ENCODE measurements at places on chromosomes 6 and 20. TPM values are rescaled to one million over a fixed set of nuclear protein-coding genes. Genes with fewer than 3 reads are reported as not detected.

- peak; percentile 40 for DNase-seq
Measured at GRCh38 chr6:4466769-4467480, 309.3 kb upstream of the CDYL start.

DNA sequence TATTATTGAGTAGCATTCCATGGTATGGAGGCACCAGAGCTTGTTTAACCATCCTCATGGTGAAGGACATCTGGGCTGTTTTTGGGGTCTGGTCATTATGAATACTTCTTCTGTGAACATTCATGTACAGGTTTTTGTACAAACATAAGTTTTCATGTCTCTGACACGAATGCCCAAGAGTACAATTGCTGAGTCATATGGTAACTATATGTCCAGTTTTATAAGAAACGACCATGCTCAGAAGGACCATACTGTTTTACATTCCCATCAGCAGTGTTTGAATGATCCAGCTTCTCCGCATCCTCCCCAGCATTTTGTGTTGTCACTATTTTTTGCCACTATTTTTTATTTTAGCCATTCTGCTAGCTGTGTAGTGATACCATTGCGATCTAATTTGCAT is 188.6 kb downstream of the KHDC1L start:
- no peak for DNase-seq

DNA sequence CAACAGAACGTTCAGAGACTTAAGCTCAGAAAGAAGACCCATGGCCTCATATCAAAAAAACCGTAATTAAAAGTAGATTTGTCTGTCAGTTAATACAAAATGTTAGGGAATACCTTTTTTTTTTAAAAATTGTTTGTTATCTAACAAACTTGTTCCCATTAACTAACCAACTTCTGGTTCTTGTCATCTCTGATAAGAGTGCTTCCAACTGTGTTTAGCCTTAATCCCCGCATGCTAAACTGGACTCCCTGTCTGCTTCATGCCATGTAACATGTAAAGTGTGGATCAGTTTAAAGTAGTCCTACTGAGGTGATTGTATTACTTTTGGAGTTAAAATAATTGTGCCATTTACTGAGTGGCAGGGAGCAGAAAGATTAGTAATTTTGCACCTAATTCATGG is 6.3 kb downstream of the JARID2 start:
- no peak for DNase-seq

- DNase-seq: no peak
Measured at GRCh38 chr6:7532821-7533220, 8.7 kb upstream of the DSP start.

- peak; percentile 42 for DNase-seq
Measured at GRCh38 chr20:39800111-39800510, 838.0 kb downstream of the DHX35 start.

GRCh38 chr6:165684333-165684732 is 21.3 kb upstream of the PDE10A start:
- no peak for DNase-seq

GRCh38 chr6:145963216-145964068 is 716 bp downstream of the SHPRH start:
- peak; percentile 55 for DNase-seq

DNA sequence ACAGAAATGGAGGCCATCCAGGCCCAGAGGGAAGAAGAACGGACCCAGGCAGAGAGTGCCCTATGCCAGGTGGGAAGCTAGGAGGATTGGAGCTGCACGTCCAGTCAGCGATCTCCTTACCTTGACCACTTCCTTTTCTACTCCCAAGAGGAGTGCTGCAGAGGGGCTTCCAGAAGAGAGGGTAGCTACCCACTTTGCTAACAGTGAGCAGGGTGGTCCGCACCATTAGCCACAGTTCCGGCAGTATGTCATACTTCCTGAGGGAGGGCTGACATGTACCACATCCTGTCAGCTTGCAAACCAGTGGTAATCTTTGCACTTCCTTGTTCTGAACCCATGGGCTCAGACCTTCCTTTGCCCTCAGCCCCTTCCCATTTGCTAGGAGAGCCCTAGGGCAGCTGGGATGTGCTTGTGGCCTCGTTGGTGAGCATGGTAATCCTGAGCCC is 35.4 kb downstream of the CEP250 start:
- no peak for DNase-seq

- DNase-seq: no peak
Measured at GRCh38 chr20:8662433-8662954, 406.4 kb upstream of the PLCB4 start.

DNA sequence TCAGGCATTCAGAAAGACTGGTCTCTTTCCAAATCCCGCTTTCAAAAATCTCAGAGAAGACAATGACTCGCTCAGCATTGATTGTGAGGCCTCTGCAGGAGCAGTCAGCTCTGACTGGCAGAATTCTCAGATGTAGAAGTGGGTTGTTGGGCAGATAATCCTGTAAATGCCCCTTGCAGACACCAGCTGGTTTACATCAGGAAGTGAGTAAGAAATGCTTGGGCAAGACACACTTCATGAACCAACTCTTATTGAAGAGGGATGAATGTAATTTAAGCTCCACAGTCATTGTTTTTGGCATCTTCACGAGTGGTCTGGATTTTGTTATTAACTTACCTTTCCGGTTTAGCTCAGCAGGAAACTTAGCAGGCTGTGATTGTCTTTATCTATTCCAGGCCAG is 166.6 kb downstream of the PLCB4 start:
- DNase-seq: peak; percentile 55

DNA sequence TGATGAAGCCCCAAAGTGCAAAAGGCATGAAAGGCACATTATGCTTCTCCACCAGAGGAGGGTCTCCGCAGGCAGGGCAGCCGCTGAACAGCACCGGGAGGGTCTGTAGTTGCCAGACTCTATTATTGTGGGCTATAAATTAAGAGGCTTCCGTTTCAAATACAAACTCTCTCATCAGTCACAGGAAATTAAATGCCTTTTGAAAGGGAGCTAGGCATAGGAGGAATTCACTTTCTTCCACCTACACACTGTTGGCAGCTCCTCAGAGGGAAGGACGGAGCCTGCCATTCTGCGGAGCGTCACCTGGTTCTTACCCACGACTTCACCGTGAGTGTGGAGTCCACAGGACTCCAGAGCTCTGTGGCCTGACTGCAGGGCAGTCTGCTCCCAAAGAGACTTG is 140.8 kb upstream of the AGPAT4 start:
- DNase-seq: peak; percentile 26

- peak; percentile 66 for DNase-seq
Measured at GRCh38 chr6:141321493-141322347, 811.0 kb upstream of the GJE1 start.

GRCh38 chr6:32154514-32155161 is 697 bp downstream of the PPT2 start:
- DNase-seq: peak; percentile 74

DNA sequence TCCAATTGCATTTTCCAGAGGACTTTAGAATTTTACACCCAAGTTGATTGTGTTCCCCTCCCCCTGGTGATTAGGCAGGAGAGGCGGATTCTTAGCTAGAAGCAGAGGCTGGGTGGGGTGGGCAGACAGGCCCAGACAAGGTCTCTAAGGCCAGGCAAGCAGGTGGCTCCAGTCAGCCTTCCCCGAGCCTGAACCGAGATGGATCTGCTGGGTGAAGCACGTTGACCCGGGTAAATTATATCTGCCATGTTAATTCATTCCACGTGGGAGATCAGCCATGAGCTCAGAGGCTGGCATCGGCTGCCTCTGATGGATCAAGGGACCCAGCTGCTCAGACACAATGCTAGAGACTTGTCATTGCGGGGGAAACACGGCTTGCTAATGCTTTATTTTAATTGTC is 159.5 kb upstream of the MAFB start:
- no peak for DNase-seq

- no peak for DNase-seq
Measured at GRCh38 chr20:30500829-30501440, 756.5 kb upstream of the DEFB115 start.

- peak; percentile 72 for DNase-seq
Measured at GRCh38 chr6:111789598-111789997, 83.7 kb downstream of the FYN start.

DNA sequence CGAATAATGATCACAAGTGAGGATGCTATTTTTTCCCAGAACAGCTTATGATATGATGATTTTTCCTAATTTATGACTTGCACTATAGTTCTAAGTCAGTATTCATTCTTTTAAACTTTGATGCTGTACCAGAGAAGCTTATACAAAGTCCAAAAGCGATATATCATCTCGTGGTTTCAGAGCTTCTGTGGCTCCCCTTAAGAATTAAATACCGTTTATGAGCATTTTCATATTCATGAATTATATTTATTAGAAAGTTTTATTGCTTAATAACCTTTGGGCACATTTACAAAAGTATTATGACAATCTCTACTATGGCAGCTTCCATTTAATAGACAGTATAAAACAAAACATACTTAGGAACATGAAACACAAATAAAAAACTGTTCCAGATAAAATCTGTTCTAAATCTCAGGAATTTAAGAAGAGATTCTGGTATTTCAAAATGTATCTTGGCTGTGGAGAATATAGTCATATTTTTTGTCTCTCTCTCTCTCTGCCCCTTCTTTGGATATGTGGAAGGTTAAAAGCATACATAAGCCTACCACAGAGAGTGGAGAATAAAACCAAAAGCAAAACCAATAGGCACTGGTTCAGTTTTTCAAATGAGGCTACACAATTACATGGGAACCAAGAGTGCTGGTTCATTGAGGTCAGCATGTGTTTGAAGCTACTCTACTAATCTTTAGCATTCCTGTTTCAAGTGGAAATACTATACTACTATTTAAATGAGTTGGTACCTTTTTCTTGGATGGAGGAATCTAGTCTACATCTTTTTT is 884.5 kb upstream of the GJE1 start:
- DNase-seq: no peak

GRCh38 chr6:68634726-68635411 is at the start of gene ADGRB3:
TSS of gene ADGRB3 (plus strand) at chr6:68635282. CDS start at chr6:68638676, 3,394 bp downstream.
- peak; percentile 83 for DNase-seq

DNA sequence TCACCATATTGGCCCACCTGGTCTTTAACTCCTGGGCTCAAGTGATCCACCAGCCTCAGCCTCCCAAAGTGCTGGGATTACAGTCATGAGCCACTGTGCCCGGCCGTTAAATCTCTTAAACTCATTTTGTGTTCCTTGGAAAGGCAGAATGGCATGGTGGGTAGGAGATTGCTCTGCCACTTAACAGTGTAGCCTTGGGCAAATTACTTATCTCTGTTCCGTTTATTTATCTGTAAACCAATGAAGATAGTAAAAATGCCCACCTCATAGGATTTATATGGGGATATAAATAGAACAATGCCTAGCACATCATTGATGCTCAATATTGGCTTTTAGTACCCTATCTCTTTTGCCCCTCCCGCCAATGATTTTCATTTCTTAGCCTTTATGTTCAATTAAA is 7.2 kb upstream of the PIM1 start:
- no peak for DNase-seq

DNA sequence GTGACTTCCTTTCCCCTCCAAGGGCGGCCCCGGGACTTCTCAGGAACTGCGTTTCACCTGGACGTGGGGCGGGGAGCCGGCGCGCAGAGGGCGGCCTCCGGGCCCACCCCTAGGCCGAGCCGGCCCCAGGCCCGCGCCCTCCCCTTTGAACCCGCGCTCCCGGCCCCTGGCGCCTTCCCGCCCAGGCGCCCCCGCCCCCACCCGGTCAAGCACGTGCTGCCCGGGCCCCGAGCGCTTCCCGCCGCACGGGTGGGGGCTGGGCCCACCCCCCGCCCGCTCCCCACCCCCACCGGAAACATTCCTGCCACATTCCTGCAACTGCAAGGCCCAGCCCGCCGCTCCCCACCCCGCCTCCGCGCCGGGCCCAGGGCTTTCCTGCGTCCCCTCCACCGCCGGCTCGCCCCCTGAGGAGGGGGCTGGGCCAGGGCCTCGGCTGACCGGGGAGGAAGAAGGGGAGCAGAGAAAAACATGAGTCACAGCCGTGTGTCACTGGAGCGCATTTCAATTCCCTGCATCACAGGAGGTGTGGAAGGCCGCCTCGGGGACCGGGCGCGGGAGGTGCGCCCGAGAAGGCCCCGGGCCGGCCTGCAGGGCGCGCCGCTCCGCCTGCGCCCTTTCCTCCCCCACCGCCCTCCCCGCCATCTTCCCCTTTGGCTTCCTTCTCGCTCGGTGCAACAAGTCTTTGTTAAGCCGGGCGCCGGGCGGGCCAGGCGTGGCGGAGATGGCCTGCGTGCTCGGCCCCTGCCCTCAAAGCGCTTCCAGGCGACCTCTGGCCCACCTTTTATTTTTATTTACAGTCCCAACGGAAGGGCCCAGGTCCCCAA is 1.2 kb upstream of the HMGA1 start:
- peak; percentile 91 for DNase-seq

- DNase-seq: no peak
Measured at GRCh38 chr6:169424149-169424804, 170.6 kb upstream of the THBS2 start.

GRCh38 chr20:7195704-7196103 is 428.2 kb downstream of the BMP2 start:
- DNase-seq: peak; percentile 97

DNA sequence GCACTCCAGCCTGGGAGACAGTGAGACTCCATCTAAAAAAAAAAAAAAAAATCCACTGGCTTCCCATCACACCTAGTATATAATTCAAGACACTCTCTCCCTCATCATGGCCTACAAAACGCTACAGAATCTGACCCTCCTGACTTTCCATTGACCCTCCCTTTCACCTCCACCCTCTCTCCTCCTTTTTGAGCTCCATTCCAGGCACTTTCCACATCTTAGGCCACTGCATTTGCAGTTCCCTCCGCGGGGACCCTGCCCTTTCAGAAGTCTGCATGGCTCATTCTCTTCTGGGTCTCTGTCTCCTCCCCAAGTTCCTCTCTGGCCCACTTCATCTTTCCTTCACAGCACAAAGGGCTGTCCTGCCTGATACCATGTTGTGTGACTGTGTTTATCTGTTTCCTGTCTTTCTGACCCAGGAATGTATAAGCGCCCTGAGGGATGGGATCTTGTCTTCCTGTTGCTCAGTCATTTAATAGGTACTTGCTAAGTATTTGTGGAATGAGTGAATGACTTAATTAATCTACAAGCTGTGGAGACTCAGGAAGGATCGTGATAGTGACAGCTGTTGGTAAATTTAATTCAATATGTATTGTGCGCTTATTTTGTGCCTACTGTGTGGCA is 35.2 kb downstream of the NCR2 start:
- DNase-seq: no peak

DNA sequence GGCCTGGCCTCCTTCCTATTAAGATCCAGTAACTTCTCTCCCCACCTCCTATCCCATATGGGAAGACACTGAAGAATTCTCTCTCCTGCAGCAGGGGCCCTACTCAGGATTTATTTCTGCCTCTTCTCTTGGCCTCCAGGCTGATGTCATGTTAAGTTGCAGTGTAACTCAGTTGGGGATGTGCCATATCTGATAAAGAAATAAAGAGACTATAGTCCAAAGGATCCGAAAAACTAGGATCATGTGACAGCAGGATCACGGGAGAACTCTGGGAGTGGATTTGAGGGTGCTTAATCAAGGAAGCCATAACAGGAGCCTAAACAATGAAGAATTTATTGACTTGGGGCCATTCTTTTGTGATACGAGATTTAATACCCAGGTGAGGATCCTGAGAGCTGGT is 38.5 kb upstream of the TGM6 start:
- no peak for DNase-seq

MROH8 gene
- total RNA-seq: 1.2 TPM

AIF1 gene
- total RNA-seq: not detected

YWHAB gene
- 89.7 TPM for total RNA-seq

FRMD1 gene
- total RNA-seq: not detected

HTR1E gene
- not detected for total RNA-seq

NKAIN4 gene
- total RNA-seq: not detected

FIG4 gene
- total RNA-seq: 26.5 TPM

DDAH2 gene
- total RNA-seq: 119 TPM

TREML1 gene
- not detected for total RNA-seq

HDGFL1 gene
- total RNA-seq: not detected

MCHR2 gene
- total RNA-seq: not detected

DNMT3B gene
- 1.5 TPM for total RNA-seq

PROKR2 gene
- not detected for total RNA-seq
